ENCODE measurements at places on chromosomes 1 and 21. TPM values are rescaled to one million over a fixed set of nuclear protein-coding genes. Genes with fewer than 3 reads are reported as not detected.

TMEM125 gene
- total RNA-seq, result not detected

BGLAP gene
- total RNA-seq, result not detected

WDR64 gene
- not detected for total RNA-seq

RPTN gene
- not detected for total RNA-seq

LAX1 gene
- total RNA-seq, result not detected

TEX38 gene
- total RNA-seq, result not detected

AIRE gene
- total RNA-seq, result not detected

- DNase-seq, result peak; percentile 98
Measured at GRCh38 chr1:34268311-34268954, 91.7 kb downstream of the C1orf94 start.

GRCh38 chr1:38584448-38585355, 274.9 kb downstream of the RRAGC start:
- DNase-seq, result no peak

DNA sequence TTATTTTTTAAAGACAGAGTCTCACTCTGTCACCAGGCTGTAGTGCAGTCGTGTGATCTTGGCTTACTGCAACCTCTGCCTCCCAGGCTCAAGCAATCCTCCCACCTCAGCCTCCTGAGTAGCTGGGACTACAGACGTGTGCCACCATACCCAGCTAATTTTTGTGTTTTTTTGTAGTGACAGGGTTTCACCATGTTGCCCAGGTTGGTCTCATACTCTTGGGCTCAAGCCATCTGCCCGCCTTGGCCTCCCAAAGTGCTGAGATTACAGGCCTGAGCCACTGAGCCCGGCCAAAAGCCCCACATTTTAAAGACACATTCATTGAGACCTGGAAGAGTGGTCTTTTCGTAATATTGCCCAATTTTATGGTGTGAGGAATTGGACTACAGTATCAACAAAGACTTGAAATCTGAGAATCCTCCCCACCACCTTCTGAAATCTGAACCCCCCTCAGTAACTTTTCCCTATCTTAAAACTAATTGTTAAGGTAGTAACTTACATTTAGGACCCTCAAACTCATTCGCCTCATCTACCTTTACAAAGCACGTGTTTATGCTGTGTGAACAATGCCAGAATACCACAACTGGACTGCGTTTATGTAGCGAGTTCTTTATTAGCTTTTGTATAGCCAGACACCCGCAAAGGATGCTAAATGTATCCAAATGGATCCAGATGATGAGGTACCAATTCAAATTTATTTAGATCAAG, 2.7 kb downstream of the ERRFI1 start:
- peak; percentile 29 for DNase-seq

- DNase-seq, result peak; percentile 77
Measured at GRCh38 chr21:18155508-18156193, 89.0 kb upstream of the CHODL start.

DNA sequence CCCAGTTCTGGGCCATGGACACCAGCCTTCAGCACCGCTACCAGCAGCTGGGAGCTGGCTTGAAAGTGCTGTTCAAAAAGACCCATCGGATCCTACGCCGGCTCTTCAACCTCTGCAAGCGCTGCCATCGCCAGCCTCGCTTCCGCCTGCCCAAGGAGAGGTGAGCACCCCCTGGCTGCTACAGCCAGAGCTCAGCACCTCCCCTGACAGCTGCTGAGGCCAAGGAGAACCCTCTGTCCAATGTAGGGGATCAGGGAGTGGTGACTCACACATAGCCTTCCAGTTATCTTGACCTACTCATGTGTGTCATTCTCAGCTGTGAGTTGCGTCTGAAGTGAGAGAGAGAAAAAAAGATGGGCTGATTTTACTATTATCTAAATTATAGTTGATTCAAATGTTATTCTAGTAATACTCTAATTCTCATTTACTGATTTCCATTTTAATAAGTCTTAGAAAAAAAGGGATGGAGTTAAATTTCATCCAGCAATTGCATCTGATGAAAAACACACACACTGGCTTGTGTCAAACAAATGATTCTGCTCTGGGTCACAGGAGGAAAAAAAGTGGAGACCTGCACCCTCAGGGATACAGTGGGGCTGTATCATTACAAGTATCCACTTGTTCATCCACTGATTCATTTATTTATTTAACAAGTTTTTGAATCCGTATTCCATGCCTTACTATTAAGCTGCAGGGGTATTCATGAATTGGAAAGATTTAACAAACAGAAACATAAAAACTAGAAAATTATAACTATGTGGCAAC, 108.0 kb downstream of the BRINP2 start:
- DNase-seq, result peak; percentile 75

DNA sequence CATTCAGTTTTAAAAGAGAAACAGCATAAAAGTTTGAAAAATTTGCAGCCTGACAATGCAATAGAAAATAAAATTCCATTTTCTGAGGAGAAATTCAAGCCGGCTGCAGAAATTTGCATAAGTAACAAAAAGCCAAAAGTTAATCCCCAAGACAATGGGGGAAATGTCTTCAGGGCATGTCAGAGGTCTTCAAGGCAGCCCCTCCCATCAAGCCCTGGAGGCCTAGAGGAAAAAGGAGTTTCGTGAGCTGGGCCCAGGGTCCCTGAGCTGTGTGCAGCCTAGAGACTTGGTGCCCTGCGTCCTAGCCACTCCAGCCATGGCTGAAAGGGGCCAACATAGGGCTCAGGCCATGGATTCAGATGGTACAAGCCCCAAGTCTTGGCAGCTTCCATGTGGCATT, 74.6 kb downstream of the PIK3R3 start:
- DNase-seq, result no peak

- DNase-seq, result peak; percentile 91
Measured at GRCh38 chr1:26111530-26112406, at the start of gene PDIK1L. Gene PDIK1L, plus strand, starts transcription at chr1:26111824. Its CDS starts 2,485 bp downstream, at chr1:26114309.

DNA sequence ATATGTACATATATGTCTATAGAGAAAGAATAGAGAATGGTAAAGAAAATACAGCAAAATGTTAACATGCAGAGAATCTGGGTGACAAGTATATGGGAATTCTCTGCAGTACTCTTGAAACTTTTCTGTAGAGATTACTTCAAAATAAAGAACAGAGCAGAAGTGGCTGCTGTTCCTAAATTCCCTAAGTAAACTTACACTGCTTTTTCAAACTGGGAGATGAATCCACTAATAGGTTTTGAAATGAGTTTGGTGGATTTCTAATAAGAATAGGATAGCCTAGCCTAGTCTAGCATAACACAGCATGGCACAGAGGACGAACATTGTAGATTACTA, 450 bp upstream of the CR2 start:
- DNase-seq, result no peak

- no peak for DNase-seq
Measured at GRCh38 chr1:8242498-8242897, 75.4 kb upstream of the SLC45A1 start.

DNA sequence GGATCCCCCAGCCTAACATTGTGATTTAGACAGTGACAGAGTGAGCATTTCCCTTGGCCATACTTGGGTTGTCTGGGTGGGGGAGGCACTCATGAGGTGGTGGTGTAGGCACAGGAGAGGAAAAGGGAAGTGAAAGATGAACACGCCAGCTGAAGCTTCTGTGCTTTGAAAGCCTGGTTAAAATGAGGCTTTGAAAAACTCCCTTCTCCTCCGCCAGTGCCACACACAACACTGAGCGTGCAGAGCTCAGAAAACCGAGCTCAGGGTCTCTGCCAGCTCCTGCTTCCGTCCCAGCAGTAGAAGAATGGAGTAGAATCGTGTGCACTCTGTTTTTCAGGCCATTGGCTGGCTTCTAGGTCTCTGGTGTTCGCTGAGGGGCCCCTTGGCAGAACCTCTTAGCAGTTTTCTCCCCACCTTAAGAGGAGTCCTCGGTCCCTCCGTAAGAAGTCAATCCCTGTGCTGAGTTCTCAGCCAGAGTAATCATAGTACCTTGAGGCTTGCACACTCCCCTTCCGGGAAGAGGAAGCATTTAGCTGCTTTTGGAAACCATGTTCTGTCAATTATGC, 12.9 kb downstream of the PLEKHM2 start:
- DNase-seq, result no peak

- no peak for DNase-seq
Measured at GRCh38 chr1:153403421-153404085, 12.7 kb upstream of the S100A8 start.

DNA sequence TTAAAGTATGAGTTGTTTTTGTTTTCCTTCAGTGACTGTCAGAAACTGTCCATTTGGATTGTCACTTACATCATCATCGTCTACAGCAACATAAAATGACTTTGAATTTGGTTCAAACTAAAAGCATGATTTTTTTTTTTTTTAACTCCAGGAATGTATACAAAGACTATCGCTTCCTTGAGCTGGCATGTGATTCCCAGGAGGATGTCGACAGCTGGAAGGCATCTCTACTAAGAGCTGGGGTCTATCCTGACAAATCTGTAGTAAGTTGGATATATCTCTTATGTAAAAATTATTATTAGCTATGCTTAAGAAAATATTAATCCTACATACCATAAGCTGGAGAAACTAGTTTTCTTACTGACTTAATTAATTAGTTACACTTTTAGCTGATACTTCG, 111.9 kb upstream of the C1orf105 start:
- no peak for DNase-seq

GRCh38 chr1:33349778-33350610, 29.1 kb upstream of the A3GALT2 start:
- DNase-seq, result peak; percentile 75

- no peak for DNase-seq
Measured at GRCh38 chr21:39159342-39160063, 23.7 kb downstream of the PSMG1 start.

- peak; percentile 7 for DNase-seq
Measured at GRCh38 chr1:73205294-73205973, 923.1 kb upstream of the NEGR1 start.

GRCh38 chr1:234562334-234562733, 47.6 kb downstream of the IRF2BP2 start:
- no peak for DNase-seq

DNA sequence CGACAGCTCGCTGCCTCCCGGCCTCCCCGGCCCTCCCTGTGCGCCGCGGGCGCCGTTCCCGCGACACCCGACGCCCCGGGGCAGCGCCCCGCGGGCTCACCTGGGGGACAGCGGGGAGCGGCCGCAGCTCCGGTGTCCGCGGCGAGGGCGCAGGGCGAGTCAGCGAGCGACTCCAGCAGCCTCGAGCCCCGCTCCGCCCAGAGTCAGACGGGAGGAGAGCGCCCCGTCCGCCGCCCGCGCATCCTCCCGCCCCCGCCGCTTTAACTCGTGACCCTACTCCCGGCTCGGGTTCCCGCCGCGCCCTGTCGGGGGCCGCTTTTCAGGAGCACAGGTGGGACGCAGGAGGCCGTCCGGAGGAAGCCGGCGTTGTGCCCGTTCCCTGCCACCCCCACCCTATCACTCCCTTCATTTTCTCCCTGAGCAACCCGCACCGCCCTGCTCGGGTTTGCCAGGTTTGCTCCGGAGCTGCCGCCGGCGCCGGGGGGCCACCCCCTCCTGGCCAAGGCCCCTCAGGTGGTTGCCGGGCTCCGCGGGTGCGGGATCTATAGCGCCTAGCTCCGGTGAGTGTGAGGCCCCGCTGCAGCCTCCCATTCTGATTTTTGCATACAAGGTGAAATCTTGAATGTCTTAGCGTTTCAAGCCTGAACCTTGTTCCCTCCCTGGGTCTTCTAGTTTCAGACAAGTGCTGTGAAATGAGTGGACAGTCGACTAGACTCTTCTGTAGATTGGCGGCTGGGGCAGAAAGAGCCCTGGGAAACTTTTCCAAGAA, at the start of gene MCOLN3:
Gene MCOLN3 (minus strand): TSS at position 205 of the 769 bp plus-strand sequence. CDS start 3,140 bp downstream, outside the sequence.
- DNase-seq, result peak; percentile 56

GRCh38 chr1:225962440-225962975, 21.5 kb upstream of the LEFTY2 start:
- DNase-seq, result no peak

DNA sequence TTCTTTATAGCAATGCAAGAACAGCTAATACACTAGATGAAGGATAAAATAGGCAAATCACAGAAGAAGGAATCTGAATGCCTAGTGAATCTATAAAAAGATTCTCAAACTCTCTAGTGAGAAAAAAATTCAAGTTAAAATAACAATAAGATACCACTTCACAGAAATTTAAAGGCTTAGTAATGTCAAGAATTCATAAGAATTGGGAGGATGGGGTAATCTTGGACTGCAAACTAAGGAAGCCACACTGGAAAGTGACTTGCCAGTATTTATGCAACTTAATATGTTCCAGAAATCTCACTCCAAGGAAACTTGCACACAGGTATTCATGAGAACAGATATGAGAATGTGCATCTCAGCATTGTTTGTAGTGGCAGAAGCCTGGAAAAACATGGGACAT, 38.9 kb upstream of the PRRC2C start:
- no peak for DNase-seq

DNA sequence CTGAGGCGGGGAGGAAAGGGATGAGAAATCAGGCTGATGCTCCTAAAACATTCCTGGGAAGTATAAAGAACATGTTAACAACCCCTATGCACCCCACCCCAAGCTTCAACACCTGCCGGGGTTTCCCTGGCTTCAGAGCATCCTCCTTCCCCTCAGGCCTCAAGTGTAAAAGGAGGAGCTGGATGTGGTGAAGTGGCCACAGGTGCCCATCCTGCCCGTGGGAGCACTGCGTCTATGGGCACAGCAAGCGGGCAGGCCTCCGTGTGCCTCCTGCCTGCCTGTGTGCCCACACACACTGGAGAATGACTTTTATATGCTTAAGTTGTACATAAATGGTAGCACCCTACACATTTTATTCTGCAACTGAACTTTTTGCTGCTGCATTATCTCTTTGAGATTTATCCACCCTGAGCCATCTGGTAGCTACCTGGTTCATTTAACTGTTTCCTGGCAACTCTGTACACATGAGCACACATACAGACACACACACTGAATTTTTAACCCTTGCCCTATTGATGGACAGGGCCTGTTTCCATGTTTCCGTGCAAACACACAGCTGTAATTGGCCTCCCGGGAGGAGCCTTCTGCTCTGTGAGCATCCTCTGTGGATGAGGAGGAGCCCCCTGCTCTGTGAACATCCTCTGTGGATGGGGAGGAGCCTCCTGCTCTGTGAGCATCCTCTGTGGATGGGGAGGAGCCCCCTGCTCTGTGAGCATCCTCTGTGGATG, 13.4 kb upstream of the FTCD start:
- no peak for DNase-seq

DNA sequence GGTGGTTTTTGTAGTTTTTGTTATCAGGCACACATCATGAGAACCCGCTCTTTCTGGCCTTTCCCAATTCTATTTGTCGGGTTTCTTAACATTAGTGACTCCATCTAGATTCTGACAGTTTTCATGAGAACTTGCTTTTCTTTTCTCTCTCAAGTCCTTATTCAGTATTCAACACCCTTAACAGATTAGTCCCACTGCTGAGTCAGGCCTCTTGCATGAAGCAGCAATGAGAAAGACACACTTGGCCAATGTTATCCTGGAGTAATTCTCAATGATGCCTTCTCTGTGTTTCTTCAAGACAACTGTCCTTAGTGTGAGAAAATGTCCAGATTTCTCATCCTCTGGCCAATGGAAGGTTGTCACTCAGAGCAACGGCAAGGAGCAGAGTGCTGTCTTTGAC, 11.3 kb downstream of the FMO2 start:
- no peak for DNase-seq

DNA sequence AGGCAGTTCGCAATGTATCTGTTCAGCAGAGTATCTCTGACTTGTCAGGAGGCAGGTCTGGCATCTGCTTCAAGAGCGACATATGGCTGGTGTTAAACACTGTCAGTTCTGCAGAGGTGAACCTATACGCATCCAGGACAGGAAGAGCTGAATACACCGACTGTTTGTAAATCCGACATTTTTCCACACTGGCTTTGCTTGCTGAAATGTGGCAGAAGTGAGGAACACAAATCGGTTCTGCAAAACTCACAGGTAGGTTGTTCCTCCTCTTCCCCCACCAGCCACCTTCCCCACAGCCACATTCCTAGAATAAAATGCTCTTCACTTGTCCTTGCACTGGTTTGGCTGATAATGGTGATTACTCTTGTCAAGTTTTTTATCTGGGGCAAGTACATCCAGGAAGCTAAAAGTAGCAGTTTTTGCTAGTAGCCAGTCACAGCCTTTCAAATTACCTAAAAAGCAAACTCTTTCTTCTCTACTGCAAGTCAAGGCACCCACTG, 289.2 kb downstream of the GRIK1 start:
- no peak for DNase-seq

Data from HT1080 (cell line).